Smooth muscle cell of the pulmonary artery (primary cell): ENCODE measurements at places on chromosomes 1 and 21. TPM values are rescaled to one million over a fixed set of nuclear protein-coding genes. Genes with fewer than 3 reads are reported as not detected.

The NFIA gene
- 8.3 and 13.6 TPM in 2 replicates for total RNA-seq

The TATDN3 gene
- total RNA-seq = 11.0 and 13.9 TPM in 2 replicates

The SLC1A7 gene
- total RNA-seq = 0.52 and 1.1 TPM in 2 replicates

The RORC gene
- 0.03 TPM in 1 of 2 replicates, not detected in the other for total RNA-seq

The TAF13 gene
- 93.4 and 114 TPM in 2 replicates for total RNA-seq

The PALMD gene
- 2.6 and 14.5 TPM in 2 replicates for total RNA-seq
